ENCODE measurements at places on chromosomes 13 and 19. TPM values are rescaled to one million over a fixed set of nuclear protein-coding genes. Genes with fewer than 3 reads are reported as not detected.

DNA sequence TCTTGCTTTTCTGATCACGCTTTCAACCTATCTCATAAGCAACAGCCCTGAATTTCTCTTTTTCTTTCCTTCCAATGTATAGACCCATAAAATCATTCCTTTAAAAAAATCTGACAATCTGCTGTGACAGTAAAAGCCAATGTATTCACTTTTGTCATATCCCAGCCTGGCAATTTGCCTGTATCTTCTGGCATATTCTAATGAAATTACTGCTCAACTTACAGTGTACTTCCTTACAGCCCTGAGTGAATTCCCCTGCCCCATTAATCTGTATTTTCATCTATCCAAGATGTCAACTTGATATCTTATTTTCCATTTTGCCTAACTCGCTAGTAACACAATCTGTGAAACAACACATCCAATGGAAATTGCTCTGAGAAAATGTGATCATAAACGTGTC is 18.0 kb upstream of the SERP2 start:
- DNase-seq = peak; percentile 48

GRCh38 chr19:12933287-12934072 is at the start of gene FARSA:
FARSA (minus strand) TSS chr19:12933711; CDS start chr19:12933696, 15 bp downstream.
- peak; percentile 97 for DNase-seq

GRCh38 chr19:18506101-18506930 is 15.6 kb downstream of the ELL start:
- no peak for DNase-seq

DNA sequence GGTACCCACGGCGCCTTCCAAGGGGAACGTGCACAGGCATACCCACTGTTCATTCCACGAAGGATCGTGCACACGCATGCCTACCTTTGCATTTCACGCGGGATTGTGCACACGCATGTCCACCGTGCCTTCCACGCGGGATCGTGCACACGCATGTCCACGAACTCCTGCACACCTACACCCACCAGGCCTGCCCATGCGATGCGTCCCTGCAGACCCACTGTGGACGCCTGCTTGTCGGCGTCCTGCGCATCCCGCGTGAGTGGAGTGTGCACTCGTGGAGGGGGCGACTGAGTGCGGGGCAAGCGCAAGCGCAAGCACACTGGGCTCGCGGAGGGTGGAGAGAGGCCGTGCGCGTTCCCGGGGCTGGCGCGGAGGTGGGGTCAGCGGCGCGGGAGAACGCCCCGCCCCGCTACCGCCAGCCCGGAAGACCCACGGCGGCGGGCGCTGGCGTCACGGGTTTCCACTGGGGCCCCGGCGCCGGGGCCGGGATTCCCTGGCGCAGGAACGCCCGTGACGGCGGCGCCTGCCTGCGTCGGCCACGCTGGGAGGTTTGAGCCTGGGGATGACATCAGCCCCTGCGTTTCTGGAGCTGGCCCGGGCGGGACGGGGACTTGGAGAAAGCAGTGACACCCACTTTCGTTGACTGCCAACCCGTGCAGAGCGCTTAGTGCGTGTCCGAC is 18.7 kb downstream of the GADD45B start:
- DNase-seq = peak; percentile 87

DNA sequence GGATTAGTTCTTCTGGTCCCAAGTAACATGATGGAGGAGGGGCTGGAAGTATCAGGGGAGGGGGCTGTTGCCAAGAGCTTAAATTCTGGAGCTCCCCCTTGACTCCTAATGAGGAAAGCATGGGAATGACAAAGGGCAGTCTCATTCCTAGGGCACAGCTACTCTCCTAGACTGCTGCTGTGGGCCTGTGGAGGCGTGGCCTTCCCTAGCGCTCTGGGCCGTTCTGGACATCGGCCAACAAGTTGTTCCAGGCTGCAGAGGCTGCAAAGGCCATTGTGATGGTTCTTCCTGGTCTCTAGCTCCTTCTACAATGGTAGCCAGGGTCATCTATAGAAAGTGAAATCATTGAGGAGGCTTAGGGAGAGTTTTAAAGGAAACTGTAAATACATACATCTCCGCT is 916.6 kb downstream of the DIAPH3 start:
- peak; percentile 33 for DNase-seq

TMED1 gene
- 43.2 TPM for polyA plus RNA-seq

NLRP5 gene
- polyA plus RNA-seq = not detected

RFPL4AL1 gene
- polyA plus RNA-seq = 0.22 TPM

Measured in muscle of leg (tissue), 16 donors.